ENCODE measurements at places on chromosomes 1 and 21.

DNA sequence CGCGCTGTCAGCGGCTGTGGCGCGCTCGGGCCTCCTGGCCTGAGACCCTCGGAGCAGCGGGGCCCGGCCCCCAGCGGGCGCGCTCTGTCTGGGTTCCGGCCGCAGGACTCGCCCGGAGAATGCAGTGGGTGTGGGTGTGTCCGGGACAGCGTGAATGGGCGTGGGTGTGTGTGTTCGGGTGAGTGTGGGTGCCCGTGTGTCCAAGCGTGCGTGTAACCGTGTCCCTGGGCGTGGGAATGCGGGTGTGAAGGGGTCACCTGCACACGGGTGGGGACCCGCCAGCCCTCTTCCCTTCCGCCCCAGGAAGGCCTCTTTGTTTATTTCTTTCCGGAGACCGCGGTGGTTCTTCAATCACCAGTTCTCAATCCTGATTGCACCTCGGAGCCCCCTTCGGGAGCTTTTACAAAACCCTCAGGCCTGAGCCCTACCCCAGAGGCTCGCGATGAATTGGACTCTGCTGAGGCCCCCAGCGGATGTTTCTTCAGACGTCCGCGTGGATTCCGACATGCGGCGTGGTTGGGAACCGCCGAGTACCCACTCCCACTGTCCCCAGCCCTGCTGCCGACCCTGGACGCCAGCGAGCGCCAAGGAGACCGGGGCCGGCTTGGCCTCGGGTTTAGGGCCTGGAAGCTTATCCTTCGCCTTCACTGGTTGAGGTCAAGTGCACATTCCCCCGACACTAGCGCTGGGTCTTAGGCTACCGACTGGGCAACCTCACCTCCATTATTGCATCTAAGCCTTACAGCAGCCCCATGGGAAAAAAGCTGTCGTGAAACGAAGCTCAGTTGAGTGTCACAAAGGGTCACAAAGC is 19.3 kb downstream of the SERTAD4 start:
- DNase-seq, result no peak

GRCh38 chr1:36464605-36465393 is 615 bp upstream of the MRPS15 start:
- DNase-seq, result no peak

GRCh38 chr1:115052454-115053083 is 22.9 kb downstream of the TSHB start:
- DNase-seq, result no peak

- no peak for DNase-seq
Measured at GRCh38 chr1:211828584-211829342, 1.8 kb downstream of the LPGAT1 start.

Measured in stimulated activated CD8-positive, alpha-beta memory T cell treated with anti-CD3 and anti-CD28 coated beads, Interleukin-2, amount 100 ng/mL, for 48 hours (primary cell).